ENCODE measurements at places on chromosomes 5 and 9.

GRCh38 chr5:163635631-163636030, 130.2 kb downstream of the MAT2B start:
- no peak for DNase-seq

DNA sequence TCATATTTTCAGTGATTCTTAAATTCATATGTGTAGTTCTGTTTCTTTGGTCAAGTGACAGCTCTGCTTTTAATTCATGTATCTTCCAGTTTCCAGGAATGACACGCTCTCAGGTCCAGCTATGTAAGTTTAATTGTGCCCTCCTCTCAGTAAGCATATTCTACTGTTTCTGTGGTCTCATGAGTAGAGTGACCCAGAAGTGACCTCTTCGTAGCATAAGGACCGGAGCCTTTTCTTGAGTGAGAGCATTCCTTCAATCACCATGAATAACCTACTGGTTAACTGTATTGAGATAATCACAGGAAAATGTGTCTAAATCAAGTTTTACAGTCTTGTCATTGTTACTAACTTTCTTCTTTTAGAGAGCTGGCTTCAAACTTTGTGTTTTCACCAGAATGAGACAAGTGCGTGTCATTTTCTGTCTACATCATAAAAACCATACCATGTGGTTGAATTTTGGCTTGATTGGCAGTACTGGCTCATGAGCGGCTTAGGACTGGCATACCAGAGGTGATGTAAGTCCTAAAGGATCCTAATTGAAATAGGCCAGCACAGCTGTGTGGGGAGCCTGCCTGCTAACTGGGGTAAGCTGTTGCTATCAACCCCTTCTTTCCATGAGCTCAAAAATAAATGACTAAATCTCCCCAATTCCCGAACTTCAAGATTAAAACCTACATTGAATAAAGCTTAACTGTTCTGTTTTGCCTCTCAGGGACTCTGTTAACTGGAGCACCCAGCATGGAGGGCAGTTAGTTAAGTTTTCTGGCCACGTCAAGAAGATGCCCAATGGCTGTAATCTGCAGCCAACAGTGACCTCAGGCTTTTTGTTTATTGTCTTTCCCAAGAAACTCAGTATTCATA, 4.8 kb downstream of the ADAMTSL1 start:
- no peak for DNase-seq

GRCh38 chr5:176986280-176986679, 20.3 kb downstream of the UIMC1 start:
- no peak for DNase-seq

GRCh38 chr9:11374926-11375325, 762.1 kb upstream of the PTPRD start:
- DNase-seq = no peak

DNA sequence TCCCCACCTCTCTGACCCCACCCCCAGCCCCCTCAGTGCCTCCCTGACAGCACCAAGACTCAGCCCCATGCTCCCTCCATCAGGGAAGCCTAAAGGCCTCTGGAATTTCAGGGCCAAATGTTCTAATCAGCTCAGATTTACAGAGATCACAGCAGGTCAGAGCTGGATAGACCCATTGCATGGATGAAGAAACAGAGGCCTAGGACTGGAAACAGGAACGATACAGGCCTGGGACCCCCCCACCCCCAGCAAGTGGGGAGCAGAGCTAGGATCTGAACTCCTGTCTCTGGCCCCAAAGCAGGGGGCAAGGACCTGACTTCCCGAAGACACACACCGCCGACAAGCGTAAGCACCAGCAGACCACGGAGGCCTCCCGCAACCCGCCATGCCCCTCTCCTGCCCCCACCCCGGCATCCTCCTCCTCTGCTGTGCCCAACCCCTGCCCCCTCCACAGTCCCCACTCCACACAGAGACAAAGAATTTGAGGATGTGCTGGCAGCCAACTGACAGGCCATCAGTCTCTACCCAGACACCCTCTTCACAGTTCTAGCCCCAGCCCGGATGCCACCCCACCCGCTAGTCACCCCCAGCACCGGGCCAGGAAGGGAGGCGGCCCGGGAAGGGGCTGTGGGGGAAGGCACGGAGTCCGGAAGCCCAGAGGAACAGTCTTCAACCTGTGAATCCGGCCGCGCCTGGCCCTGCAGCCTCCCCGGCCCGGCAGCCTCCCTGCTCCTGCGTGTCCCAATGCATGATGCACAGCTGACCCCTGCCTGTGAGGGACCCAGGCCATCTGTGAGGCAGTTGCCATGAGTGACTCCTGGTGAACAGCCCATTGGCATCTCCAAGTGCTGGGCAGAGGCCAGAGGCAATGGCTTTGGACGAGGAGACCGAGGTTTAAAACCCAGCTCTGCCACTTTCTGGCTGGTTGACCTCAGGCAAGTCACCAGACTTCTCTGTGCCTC, 31.3 kb downstream of the NDUFA8 start:
- no peak for DNase-seq

DNA sequence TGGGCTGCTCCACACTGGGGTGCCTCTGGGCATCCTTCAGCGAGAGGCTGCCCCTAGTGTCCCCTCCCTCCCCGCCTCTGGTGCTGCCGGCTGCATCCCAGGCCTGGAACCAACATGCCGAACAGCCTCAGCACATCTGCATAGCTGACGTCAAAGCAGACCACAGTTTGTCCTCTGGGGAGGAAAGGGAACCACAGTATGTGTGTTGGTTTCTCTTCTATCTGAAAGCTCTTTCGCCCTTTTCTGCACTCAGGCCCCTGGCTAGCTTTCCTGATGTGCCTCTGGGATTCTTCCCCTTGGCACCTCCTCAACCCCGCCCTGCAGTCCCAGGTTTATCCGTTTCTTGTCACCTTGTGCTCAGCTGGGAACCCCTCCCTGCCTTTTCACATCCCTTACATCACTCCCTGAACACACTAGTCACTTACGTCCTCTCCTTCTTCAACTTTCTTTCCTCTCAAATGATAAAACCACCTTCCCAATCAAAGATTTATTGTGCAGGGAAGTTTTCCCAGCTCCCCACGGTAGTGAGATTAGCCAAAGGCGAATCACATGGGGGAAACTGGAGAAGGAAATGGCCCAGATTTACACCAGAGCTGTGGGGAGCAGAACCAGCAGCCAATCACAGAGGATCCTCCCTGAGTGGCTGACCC, 35.5 kb upstream of the B4GALT1 start:
- no peak for DNase-seq

Measured in ELF-1 (cell line).